CD8-positive, alpha-beta T cell (primary cell): ENCODE measurements at places on chromosomes 7 and 10.

DNA sequence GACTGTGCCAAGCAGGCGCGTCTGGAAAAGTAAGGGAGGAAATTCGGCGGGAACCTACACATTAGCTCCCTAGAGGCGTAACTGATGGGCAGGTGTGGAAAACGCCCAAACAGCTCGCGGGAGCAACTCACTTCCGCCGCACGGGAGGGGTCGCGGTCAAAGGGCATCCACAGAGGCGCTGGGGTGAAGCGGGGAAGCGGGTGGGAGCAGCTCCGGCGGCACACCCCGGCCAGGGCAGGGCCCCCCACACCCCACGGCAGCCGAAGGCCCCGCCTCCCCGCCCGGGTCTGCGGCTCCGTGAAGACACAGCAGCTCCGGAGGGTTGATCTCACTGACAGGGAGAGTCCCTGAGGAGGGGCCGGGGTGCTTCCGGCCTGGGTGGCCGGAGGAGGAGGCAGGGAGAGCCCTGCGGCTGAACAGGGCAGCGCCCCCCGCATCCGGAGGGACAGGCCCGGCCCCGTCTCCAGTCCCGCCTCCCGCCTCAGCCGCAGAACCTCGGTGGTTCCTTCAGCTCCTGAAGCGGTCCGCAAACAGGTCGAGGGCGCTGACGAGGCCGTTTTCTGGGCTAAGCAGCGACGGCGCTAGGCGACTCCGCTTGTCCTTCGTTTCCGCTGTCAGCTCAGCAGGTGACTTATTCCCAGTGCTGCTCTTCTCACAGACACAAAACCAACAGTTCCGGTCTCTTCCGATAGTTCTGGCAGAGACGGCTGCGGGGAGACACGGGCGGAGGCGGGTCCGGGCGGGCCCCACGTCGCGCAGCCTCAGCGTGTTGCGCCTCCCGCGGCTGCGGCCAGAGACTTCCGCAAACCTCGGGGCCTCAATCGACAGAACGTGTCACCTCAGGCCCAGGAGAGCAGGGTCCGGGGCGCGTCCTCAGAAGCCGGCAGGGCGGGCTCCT lies 276.1 kb downstream of the DNAJB6 start:
- peak; percentile 76 for DNase-seq

DNA sequence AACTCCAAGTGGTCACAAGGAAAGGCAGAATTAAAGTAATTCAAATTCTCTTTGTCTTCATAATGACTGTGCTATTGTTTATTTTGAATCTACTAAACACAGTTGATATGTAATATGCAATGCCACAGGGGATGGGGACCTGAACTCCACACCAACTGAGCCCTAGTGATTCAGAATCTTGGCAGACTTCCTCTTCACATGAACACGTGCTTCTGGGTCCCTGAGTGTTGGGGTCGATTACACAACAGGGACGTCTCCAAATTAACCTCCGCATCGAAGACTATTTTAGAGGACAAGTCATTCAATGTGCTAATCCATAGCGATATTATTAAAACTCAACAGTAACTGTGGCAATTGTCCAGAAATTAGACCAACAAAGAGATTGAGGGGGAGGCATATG lies 95.3 kb upstream of the CARD11 start:
- no peak for DNase-seq

- no peak for DNase-seq
These were observed 18.6 kb upstream of the HSPA12A start for GRCh38 chr10:116760919-116761318.

DNA sequence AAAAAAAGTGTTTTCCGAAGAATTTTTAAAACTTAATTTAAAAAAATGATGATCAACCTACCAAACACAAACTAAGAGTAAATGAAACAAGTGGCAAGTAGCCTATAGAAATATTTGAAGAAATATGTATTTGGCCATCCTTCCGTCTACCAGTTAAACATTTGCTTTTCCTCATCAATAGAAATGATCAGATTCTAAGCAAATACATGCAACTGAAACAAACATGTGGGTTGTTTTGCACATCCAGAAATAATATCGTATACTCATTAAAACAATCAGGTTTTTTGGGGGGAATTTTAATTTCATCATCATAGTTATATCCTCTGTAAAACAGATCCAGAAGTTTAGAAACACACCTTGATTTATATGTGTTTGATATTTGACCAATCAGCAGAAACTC lies 1011.7 kb downstream of the GATA3 start:
- no peak for DNase-seq

- no peak for DNase-seq
These were observed 108.6 kb upstream of the ABI1 start for GRCh38 chr10:26969145-26969926.

- no peak for DNase-seq
These were observed 133.5 kb upstream of the MBL2 start for GRCh38 chr10:52906046-52906445.

DNA sequence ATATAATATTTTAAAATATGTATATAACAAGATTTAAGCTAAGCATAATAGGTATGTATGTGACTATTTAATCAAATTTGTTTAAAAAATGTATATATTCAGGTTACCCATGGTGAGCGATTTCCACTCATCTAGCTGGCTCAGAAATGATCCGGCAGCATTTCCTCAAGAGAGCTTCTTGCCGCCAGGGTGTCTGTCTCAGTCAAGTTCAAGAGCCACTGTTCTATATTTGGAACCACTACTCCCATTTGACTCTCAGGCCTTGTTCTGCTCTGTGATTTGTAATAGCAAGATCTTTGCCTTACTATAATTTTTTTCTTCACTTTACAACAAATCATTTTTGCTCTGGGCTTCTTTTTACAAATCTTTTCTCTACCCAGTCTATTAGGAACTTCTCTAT lies 48.7 kb upstream of the CNTNAP2 start:
- no peak for DNase-seq

- no peak for DNase-seq
These were observed 465.1 kb upstream of the ADARB2 start for GRCh38 chr10:2202401-2202800.
